ENCODE measurements at places on chromosomes 6 and 20. TPM values are rescaled to one million over a fixed set of nuclear protein-coding genes. Genes with fewer than 3 reads are reported as not detected.

Gene SFTA2
- total RNA-seq = not detected

Gene ANKEF1
- total RNA-seq = 3.9 TPM

DNA sequence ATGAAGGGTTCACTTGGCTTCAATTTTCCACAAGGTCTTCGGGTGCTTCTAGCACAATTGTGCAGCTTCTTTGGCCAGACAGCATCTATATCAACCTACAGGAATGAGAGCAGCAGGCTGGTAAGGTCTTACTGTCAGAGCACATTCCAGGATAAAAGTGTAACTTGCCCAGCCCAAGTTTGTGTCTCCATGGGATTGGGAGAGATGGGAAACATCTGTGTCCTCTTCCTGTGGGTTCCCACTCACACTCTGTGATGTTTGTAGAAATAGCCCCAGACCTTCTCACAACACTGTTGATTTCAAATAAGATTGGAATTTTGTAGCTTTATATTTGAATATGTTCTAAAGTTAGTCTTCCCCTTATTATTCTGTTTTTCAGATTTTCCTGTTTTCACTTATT is 83.4 kb upstream of the RGS17 start:
- DNase-seq = no peak

Gene SNRNP48
- total RNA-seq = 12.6 TPM

Gene KHDC1L
- total RNA-seq = not detected

- no peak for DNase-seq
Observed at GRCh38 chr6:101000341-101000740, 119.2 kb upstream of the ASCC3 start.

Gene SRF
- total RNA-seq = 25.5 TPM

Gene DACT2
- total RNA-seq = 11.1 TPM

GRCh38 chr6:18823782-18824386 is 436.7 kb downstream of the RNF144B start:
- no peak for DNase-seq
